Stomach (tissue), 19 donors: ENCODE measurements at places on chromosomes 7 and 10. TPM values are rescaled to one million over a fixed set of nuclear protein-coding genes. Genes with fewer than 3 reads are reported as not detected.

DNA sequence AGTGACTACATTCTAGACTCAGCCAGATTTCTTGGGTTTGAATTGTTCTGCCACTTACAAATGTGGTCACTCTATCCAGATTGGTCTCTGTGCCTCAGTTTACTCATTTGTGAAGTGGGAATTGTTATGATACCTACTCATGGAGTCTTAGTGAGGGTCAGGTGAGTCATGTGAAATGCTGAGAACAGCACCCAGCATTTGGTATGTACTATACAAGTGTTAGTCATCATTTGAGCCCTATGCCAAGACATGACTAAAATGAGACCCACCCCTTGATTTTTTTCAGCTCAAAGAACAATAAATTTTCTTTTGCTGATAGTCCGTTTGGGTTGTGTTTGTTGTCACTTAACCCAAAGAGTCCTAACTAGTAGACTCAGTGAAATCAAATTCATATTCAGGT, 92.8 kb downstream of the CHN2 start:
- H3K36me3 ChIP-seq: no peaks in the 10 kb centered on the region
- peaks cover 36% of the 10 kb centered on the region for H3K4me1 ChIP-seq
- no peak overlapping the region for H3K4me3 ChIP-seq
- no peak overlapping the region for H3K27ac ChIP-seq

- H3K4me1 ChIP-seq: no peaks in the 10 kb centered on the region
- H3K27me3 ChIP-seq: no peaks in the 10 kb centered on the region
- no peak for DNase-seq
- H3K4me3 ChIP-seq: no peak overlapping the region
Observed at GRCh38 chr10:122849900-122850605, 4.4 kb upstream of the CUZD1 start.

DNA sequence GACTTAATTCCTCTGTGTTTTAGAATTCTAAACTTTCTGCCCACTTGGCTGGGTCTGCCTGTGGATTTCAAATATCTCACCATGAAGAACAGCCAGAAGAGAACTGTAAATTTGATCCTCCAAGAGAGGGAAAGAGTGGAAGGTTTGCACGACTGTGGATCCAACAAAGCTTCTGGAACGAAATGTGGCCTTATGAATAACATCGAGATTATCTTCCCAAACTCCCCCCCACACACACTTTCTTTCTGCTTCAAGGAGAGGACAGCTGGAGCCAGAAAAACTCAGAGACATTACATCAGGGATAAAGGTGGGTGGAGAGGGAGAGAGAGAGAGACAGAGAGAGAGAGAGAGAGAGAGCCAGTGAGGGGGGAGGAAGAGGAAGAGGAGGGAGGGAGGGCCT, 570.1 kb upstream of the MGMT start:
- no peak overlapping the region for H3K27ac ChIP-seq
- no peaks in the 10 kb centered on the region for H3K36me3 ChIP-seq
- no peak for DNase-seq
- H3K27me3 ChIP-seq: peaks cover 24% of the 10 kb centered on the region

- no peak overlapping the region for H3K4me3 ChIP-seq
- no peak overlapping the region for H3K27ac ChIP-seq
- no peak for DNase-seq
- no peaks in the 10 kb centered on the region for H3K36me3 ChIP-seq
- peaks cover 23% of the 10 kb centered on the region for H3K4me1 ChIP-seq
Observed at GRCh38 chr10:7477538-7478334, 66.9 kb upstream of the SFMBT2 start.

DNA sequence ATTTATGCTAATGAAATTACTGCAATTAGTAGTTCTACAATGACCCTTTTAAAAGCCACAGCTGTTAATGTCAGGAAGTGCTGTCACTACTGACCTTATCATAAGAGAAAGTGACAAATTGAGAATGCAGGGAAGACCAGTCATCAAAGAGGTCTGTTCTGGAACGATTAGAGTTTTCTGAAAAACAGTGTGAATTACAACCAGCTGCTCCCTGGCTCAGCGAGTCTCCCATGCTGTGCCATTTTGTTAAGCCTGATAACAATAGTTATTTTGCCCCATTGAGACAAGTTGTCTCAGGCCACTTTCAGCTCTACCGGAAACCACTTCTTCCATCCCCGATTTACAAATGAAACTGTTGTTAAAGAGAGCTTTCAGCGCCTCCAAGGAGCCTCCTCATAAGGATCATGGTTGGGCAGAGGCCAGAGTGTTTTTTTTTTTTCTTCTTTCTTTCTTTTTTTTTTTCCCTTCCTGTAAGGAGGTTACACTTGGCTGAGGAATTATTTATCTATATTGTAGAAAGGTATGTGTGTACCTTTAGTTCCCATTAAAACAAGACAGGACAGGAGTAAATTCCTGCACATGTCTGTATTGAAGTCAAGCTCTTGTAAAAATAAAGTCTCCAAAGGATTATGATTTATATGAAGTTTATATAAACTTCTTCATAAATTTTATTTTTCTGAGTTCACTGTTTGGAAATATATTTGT, 173.6 kb downstream of the CDCA7L start:
- peak; percentile 9 for DNase-seq
- no peaks in the 10 kb centered on the region for H3K27me3 ChIP-seq
- H3K4me1 ChIP-seq: no peaks in the 10 kb centered on the region
- H3K36me3 ChIP-seq: no peaks in the 10 kb centered on the region
- H3K27ac ChIP-seq: no peak overlapping the region
- H3K4me3 ChIP-seq: no peak overlapping the region

GRCh38 chr10:105950410-105950809, 1214.1 kb downstream of the SORCS1 start:
- peak; percentile 79 for DNase-seq
- H3K36me3 ChIP-seq: no peaks in the 10 kb centered on the region

DNA sequence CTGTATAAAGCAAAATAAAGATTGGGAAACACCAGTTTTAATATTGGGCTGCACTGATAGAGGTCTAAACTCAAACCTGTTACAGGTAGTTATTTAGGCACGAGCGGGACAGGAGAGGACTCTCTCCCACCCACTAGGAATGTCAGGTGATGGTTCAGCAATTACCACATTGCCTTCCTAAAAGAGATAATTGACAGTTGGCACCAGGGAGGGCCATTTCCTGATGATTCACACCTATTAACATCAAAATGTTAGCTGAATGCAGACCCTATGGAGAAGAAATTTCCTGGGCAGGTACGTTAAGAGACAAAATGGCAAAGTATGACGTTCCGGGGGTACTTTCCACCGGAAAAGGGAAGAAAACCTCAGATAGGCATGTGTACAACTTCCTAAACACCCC, 272.6 kb downstream of the SDHAF3 start:
- no peaks in the 10 kb centered on the region for H3K27me3 ChIP-seq
- no peaks in the 10 kb centered on the region for H3K4me1 ChIP-seq
- no peak overlapping the region for H3K4me3 ChIP-seq
- no peaks in the 10 kb centered on the region for H3K36me3 ChIP-seq
- no peak for DNase-seq
- no peak overlapping the region for H3K27ac ChIP-seq

- H3K27me3 ChIP-seq: peaks cover 29% of the 10 kb centered on the region
- no peak overlapping the region for H3K4me3 ChIP-seq
- no peak overlapping the region for H3K27ac ChIP-seq
- H3K4me1 ChIP-seq: no peaks in the 10 kb centered on the region
- H3K36me3 ChIP-seq: no peaks in the 10 kb centered on the region
Observed at GRCh38 chr10:121683816-121684215, 85.6 kb upstream of the FGFR2 start.

- no peak for DNase-seq
- H3K27ac ChIP-seq: no peak overlapping the region
- no peaks in the 10 kb centered on the region for H3K36me3 ChIP-seq
- H3K27me3 ChIP-seq: no peaks in the 10 kb centered on the region
- no peaks in the 10 kb centered on the region for H3K4me1 ChIP-seq
Observed at GRCh38 chr7:132558815-132559214, 17.5 kb downstream of the PLXNA4 start.

- DNase-seq: peak; percentile 79
- no peaks in the 10 kb centered on the region for H3K4me1 ChIP-seq
- no peak overlapping the region for H3K4me3 ChIP-seq
Observed at GRCh38 chr10:19629567-19629966, 186.7 kb upstream of the PLXDC2 start.

GRCh38 chr7:101066141-101066832, 19.0 kb upstream of the TRIM56 start:
- DNase-seq: peak; percentile 48
- H3K4me3 ChIP-seq: no peak overlapping the region
- peaks cover 80% of the 10 kb centered on the region for H3K27me3 ChIP-seq
- no peak overlapping the region for H3K27ac ChIP-seq
- H3K4me1 ChIP-seq: no peaks in the 10 kb centered on the region

DNA sequence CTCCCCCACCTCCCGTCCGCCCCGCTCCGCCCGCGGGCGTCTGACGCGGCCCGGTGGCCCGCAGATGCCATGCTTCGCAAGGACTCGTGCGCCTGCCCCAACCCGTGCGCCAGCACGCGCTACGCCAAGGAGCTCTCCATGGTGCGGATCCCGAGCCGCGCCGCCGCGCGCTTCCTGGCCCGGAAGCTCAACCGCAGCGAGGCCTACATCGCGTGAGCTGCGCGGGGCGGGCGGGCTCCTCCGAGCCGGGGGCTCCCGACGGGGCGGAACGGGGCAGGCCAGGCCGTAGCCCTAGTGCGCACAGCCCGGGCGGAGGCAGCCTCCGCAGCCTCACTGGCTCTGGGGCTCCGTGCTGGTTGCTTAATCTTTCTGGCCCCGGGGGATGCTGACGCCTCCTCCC, 2.8 kb downstream of the ASIC3 start:
- no peak overlapping the region for H3K27ac ChIP-seq
- H3K4me3 ChIP-seq: peak overlapping the region; percentile 4
- peaks cover 23% of the 10 kb centered on the region for H3K36me3 ChIP-seq
- H3K27me3 ChIP-seq: no peaks in the 10 kb centered on the region

- H3K27me3 ChIP-seq: no peaks in the 10 kb centered on the region
- peaks cover 16% of the 10 kb centered on the region for H3K4me1 ChIP-seq
- DNase-seq: peak; percentile 14
- no peak overlapping the region for H3K27ac ChIP-seq
- no peak overlapping the region for H3K4me3 ChIP-seq
Observed at GRCh38 chr7:131370523-131370968, 42.9 kb downstream of the MKLN1 start.

DNA sequence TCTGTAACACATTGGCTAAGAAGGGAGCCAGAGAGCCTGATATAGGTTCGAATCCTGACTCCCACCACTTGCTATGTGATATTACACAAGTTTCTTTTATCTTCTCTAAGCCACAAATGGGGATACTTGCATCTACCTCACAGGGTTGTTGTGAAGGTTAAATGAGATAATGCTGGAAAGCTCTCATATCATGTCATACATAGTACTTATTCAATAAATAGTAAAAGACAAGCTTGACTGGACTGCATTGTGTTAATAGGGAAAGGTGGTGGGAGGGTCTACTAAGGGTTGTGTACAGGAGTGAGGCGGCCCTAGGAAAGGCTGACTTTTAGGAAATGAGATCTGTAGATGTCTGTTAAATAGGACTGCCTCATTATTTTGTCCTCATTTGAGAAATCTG, 35.8 kb upstream of the DNMBP start:
- DNase-seq: no peak
- H3K36me3 ChIP-seq: no peaks in the 10 kb centered on the region
- H3K4me3 ChIP-seq: no peak overlapping the region
- H3K27me3 ChIP-seq: no peaks in the 10 kb centered on the region
- H3K27ac ChIP-seq: no peak overlapping the region
- H3K4me1 ChIP-seq: no peaks in the 10 kb centered on the region

- no peaks in the 10 kb centered on the region for H3K36me3 ChIP-seq
- no peak overlapping the region for H3K27ac ChIP-seq
- H3K4me3 ChIP-seq: no peak overlapping the region
- no peaks in the 10 kb centered on the region for H3K4me1 ChIP-seq
Observed at GRCh38 chr10:129305046-129305445, 162.0 kb upstream of the MGMT start.

- DNase-seq: no peak
- H3K27me3 ChIP-seq: no peaks in the 10 kb centered on the region
- H3K4me3 ChIP-seq: no peak overlapping the region
- no peaks in the 10 kb centered on the region for H3K4me1 ChIP-seq
- no peaks in the 10 kb centered on the region for H3K36me3 ChIP-seq
- no peak overlapping the region for H3K27ac ChIP-seq
Observed at GRCh38 chr7:122913608-122914007, 27.3 kb upstream of the CADPS2 start.

DNA sequence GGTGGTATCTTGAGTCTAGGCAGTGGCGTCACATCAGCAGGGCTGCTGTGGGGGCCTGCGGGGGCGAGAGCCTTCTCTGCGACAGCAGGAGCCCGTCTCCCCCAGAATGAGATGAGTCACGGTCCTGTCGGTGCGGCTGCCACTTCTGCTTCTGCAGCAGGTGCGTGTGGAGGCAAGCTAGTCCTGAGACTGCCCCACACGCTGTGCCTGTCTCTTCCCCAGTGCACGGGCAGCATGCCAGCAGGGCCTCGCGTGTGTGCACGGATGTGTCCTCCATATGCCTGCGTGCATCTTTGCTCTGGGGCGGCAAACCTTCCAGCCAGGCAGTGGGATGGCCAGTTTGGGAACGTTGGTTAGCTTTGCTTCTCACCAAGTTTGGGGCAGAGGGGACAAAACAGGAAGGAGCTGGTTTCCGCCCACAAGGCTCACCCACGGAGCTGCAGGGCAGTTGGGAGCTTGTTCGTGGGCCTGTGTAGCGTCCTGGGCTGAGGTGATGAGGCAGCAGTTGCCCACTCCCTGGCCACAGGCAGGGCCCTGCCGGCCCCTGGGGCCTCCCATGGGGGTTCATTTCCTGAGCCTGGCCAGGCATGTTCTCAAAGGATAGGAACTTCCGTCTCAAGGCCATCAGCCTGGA, 60.8 kb upstream of the PPIF start:
- H3K4me3 ChIP-seq: no peak overlapping the region
- peak; percentile 80 for DNase-seq
- peak overlapping the region; percentile 86 for H3K27ac ChIP-seq
- peaks cover 29% of the 10 kb centered on the region for H3K4me1 ChIP-seq
- no peaks in the 10 kb centered on the region for H3K27me3 ChIP-seq

DNA sequence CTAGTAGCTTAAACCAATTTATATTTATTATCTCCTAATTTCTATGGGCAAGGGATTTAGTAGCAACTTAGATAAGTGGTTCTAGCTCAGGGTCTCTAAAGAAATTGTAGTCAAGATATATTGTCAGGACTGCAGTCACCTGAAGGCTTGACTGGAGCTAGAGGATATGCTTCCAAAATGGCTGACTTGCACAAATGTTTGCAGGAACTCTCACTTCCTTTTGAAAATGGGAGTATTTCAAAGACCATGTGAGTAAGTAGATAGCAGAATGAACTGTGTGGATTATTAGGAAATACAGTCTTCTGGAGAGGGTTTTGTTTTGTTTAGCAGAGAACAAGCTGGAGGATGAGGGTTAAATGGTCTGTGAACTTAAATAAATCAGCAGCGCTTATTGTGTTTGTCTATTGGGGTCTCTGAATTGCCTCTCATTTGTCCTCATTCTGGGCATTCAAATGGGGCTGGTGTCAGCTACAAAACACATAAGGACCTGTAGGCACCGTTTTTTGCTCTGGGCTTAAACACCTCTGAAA, 524.6 kb downstream of the LRMDA start:
- H3K36me3 ChIP-seq: no peaks in the 10 kb centered on the region
- no peaks in the 10 kb centered on the region for H3K4me1 ChIP-seq
- no peak overlapping the region for H3K4me3 ChIP-seq
- DNase-seq: no peak

The DGKI gene
- total RNA-seq: not detected

The MYL10 gene
- not detected for total RNA-seq

The FOXI2 gene
- total RNA-seq: 0.43 TPM

The IL15RA gene
- total RNA-seq: 63.0 TPM

The UPK3BL2 gene
- total RNA-seq: 37.3 TPM

The SEMA3C gene
- 45.9 TPM for total RNA-seq

The PPP1R9A gene
- 16.9 TPM for total RNA-seq

The GJC3 gene
- total RNA-seq: not detected

The LAMB1 gene
- total RNA-seq: 165 TPM

The CDK1 gene
- total RNA-seq: 33.2 TPM

The MYO1G gene
- 1.8 TPM for total RNA-seq

The CAV1 gene
- total RNA-seq: 719 TPM

The DNAJB9 gene
- 22.2 TPM for total RNA-seq

The SP8 gene
- not detected for total RNA-seq

The TMEM273 gene
- 0.89 TPM for total RNA-seq

The MYOZ1 gene
- not detected for total RNA-seq
